ENCODE measurements at places on chromosomes 1 and 21.

- peak; percentile 50 for DNase-seq
These were observed 674 bp upstream of the ATXN7L2 start for GRCh38 chr1:109482791-109483671.

DNA sequence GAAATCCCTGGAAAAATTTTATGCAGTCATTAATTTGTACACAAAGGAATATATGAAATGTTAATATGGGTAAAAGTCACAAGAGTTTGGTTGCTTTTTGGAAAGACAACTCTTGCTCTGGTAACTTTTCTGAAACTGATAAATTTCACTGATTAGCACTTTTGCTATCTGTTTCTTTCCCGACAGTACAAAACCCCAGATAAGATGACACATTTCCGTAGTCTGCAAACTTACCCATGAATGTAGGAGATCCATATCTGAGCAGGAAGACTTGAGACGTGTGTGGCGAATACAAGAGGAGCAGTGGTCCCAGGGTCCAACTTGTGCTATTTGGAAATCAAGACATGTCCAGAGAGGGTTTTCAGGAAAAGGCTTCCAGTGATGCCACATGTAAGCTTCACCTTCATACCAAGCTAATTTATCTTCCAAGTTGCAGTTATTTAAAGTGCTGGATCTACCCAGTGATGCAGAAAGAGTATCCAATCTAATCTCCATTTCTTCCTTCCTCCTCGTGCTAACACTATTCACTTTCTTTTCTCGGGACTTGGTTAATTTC lies 35.9 kb upstream of the SAMSN1 start:
- DNase-seq: no peak

DNA sequence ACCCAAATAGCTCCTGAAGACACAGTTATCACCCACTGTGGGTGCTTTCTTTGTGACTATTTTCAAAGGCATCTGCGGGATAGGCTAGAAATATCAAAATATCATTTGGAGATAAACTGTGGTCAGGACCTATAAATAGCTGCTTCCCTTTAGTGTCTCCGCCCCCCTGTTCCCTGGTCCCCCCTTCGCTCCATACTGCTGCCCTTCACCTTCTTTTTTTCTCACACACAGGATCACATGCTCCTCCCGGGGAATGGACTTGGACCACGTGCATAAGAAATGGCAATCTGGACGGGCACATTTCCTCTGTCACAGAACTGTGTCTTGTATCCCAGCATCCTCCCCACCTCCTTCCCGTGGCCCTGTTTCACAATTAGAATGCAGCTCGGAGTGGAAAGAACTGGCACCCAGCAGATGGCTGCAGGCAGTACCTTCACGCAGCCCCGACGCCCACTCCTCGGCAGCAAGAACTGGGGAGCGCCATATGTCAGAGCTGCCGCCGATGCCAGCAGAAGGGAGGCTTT lies 68.8 kb upstream of the SSX2IP start:
- no peak for DNase-seq

DNA sequence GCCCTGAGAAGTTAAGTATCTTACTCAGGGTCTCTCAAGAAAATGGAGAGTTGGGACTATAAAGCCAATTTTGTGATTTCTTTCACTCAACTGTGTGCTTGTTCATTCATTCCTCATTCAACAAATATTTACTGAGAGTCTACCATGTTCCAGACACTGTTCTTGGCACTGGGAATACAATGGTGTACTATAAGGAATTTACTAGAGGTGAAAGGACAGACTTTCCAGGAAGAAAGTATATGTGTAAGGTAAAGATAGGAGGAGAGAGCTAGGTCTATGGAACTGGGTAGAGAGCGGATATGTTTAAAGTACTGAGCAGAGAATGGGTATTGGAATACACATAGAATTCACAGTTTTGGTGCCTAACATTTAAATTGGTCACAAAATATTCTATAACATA lies 42.3 kb downstream of the ZNHIT6 start:
- DNase-seq: no peak

GRCh38 chr21:43697758-43698643 lies 20.9 kb upstream of the PDXK start:
- DNase-seq: no peak

- no peak for DNase-seq
These were observed 132.0 kb upstream of the C1orf21 start for GRCh38 chr1:184254849-184255248.

DNA sequence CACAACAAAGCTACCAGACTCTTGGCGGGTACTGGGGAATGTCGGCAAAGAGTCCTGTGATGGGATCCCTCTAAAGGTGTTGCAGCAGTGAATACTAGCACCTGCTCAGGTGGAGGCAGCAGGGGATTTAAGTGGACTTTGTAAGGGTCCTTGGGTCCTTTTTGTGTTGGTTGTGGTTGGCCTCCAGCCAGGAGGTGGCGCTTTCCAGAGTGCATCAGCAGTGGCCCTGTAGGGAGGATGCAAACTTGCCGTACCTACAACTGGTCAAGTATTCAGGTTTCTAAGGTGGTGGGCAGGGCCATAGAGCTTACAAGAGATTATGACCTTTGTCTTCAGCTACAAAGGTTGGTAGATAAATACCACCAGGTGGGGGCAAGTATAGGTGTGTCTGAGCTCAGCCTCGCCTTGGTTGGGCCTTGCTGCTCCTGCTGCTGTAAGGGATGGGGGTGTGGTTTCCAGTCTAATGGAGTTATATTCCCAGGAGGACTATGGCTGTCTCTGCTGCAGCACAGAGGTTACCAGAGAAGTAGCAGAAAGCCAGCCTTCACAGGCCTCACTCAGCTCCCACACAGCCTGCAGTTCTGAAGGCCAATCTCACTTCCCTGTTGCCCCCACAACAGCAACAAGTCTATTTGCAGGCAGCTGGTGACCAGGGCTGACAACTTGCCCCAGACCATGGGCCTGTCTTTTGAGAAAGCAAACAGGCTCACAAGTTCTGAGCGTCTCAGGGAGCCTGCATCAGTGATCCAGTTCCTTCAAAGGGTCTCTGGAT lies 7.3 kb downstream of the OR2M5 start:
- no peak for DNase-seq

DNA sequence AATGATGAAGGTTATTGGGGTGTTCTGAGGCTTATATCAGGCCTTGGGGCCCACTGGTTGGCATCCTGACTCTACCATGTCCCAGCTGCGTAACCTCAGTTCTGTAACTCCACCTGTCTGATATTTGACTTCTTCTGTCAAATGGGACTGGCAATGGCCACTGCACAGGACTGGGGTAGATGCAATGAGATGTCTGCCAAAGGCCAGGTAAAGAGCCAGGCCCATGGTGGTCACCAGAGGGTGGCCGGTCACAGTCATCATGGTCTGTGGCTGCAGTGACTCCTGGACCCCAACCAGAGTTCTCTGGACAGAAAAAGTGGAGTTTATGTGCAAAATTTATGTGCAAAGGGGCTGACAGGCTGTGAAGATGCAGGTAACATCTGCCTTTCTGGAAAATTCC lies 173.3 kb downstream of the PTPRU start:
- DNase-seq: no peak

DNA sequence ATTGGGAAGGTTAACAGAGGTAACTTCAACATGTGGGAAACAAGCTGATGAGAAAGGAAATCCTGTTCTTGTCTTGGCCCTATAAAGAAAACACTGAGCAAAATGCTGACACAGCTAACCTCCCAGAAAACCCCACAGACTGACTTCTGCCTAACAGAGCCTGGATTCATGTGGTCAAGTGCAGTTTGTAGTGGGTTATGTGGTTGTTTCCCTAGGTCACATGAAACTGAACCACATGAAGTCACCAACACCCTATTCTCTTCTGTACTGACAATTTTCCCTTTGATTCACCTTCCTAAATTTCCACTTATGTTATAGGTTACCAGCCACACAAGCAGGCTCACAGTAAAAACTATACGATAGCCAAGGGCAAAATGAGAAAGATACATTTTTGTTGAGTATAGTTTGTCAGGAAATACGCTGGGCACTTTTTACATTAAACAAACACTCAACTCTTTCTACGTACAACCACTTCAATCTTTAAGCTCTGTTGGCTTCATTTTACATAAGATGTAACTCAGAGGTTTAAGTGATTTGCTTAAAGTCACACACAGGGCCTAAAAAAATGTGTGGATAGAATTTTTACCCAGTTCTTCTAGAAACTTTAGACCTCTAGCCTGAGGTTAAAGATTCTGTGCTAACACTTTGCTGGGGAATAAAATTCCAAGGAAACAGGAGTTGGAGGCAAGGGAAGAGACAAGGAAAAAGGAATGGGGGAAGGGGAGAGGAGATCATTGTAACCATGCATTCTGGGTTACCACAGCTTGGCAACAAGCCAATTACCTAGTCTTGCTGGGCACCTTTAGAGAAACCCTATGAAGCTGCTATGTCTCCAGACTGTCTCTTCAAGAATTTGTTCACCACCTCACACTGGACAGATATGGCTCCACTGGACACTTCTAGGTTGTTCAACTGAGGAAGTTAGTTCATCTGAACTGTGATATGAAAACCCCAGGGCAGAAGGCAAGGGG lies 601.6 kb upstream of the USP24 start:
- no peak for DNase-seq

Measured in progenitor cell of endocrine pancreas (in vitro differentiated cells).